ENCODE measurements at places on chromosomes 7 and 10.

- DNase-seq: no peak
Measured at GRCh38 chr7:69678494-69679187, 80.4 kb downstream of the AUTS2 start.

GRCh38 chr10:79608505-79609375 lies 2.0 kb upstream of the SFTPA1 start:
- DNase-seq: peak; percentile 37

DNA sequence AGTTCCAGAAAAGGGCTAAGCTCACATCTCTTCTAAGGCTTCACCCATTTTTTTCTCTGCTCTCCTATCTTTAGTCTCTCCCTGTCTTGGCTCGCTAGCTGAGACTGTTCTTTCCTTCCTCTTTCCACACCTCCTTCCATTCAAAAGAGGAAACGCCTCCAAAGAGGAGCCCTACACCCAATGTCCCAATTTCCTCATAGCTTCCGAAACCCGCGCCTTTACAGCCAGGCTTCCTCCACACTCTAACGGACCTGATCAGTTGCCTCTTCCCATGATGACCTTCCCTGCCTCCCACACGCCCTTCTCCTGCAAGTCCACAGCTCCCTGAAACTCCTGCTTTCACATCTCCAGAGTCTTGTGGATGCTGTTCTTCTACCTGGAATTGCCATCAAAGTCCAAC lies 71.7 kb downstream of the COBL start:
- DNase-seq: no peak

DNA sequence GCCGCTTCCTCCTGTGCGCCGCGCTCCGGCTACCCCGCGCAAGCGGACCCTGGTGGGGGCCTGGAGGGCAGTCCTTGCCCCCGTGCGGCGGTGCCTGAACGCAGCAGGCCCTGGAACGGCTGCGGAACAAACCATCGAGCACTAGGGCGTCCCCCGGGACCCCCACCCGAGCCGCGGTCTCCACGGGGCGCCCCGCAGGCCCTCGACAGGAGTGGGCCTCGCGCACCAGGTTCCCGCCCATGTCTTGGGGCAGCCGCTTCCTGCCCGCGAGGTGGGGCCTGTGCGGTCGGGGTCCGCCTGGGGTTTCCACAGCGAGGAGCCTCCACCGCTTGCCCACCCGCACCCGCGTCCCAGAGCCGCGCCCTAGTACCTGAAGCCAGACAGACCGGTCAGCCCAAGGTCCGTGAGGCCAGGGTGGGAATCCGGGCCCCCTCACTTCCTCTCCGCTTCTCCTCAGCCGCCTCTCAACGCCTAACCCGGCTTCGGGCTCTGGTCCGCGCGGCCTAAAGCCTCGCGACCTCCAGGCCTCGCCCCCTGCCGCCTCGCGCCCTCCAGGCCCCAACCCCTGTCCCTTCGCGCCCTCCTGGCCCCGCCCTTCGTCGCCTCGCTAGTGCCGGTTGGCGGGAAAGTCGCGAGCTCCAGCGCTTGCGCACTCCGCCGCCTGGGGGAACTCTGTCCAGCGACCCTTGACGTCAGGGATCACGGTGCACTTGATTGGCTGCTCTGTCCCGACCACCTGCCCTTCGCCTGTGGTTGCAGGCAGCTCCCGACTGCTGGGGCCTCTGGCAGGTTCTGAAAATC lies 7.0 kb upstream of the GBX1 start:
- no peak for DNase-seq

- peak; percentile 49 for DNase-seq
Measured at GRCh38 chr10:70115948-70116682, 16.5 kb downstream of the AIFM2 start.

DNA sequence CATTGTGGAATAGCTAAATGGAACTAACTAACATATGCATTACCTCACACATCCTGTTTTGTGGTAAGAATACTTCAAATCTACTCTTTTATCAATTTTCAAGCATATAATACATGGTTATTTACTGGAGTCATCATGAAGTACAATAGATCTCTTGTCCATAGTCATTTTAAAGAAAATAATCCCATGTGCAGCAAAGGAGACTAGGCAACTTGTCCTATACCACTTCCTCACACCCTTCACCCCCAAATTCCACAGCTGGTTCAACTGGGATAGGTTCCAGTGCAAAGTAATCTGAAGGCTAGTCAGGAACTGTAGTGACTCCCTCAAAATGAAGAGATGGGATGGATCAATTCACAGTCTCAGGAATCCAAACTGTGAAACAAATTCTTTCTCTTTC lies 176.1 kb downstream of the SGMS1 start:
- no peak for DNase-seq

- DNase-seq: no peak
Measured at GRCh38 chr7:137563981-137564380, 220.4 kb upstream of the PTN start.

DNA sequence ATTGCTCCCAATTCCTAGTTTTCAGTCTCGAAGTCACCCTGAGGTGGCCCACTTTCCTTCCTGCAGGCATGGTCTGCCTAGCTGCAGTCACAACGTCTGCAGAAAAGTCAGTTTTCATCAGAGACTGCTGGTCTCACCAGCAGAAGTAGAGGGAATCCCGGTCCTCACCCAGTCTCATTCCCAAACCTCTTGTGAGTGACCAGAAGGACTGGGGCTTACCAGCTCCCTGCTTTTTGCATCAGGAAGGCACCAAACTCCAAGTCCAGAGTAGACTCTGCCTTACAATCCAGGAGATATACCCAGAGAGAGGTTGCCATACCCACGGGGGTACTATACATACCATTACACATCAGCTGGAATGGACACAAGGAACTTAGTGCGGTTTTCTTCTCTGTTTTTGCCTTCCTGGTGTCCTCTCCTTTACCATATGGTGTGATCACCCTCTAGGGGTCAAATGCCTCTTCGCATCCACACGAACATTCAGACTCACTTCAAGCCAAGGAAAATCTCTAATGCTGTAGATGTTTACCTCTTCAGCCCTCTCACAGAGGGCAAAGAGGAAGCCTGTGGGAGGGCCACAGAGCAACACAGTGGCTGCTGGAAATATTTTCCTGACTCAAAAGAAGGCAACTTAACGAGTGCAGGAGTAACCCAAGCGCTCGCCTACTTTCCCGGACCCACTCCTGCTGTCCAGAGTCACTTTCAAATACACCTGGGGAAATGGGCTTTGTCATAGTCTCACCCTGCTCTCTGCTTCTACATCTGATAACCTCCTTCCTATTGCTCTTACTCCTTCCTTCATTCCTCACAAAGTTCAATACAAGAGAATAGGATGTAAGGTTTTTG lies 220.9 kb downstream of the C7orf25 start:
- no peak for DNase-seq

GRCh38 chr10:22927166-22927565 lies 687 bp upstream of the ARMC3 start:
- DNase-seq: no peak
